ENCODE measurements at places on chromosomes 12 and 14. TPM values are rescaled to one million over a fixed set of nuclear protein-coding genes. Genes with fewer than 3 reads are reported as not detected.

Gene NTN4
- 16.3 TPM for total RNA-seq

Gene TPPP2
- not detected for total RNA-seq

Gene CLEC1B
- total RNA-seq: not detected

Gene SLC39A5
- total RNA-seq: not detected

Gene TAPBPL
- total RNA-seq: 8.6 TPM

Gene FGD6
- 19.9 TPM for total RNA-seq

Gene GNPNAT1
- 46.8 TPM for total RNA-seq

Gene JPH4
- total RNA-seq: not detected

Gene ZFHX2
- 0.14 TPM for total RNA-seq

Gene ACOT6
- not detected for total RNA-seq

Gene IFNG-AS1
- total RNA-seq: not detected

Gene CDKN1B
- 38.7 TPM for total RNA-seq

Gene P2RX7
- 2.8 TPM for total RNA-seq

Gene NAA30
- 32.9 TPM for total RNA-seq

Gene TEX22
- total RNA-seq: not detected

Data from placental pericyte (primary cell).